ENCODE measurements at places on chromosomes 1 and 21. TPM values are rescaled to one million over a fixed set of nuclear protein-coding genes. Genes with fewer than 3 reads are reported as not detected.
A peak's percentile ranks its signal among the peaks of the same experiment; 100 is the strongest.

GRCh38 chr21:41833497-41834115 is 45.5 kb downstream of the PRDM15 start:
- no peak overlapping the region for H3K27ac ChIP-seq
- H3K4me3 ChIP-seq: no peak overlapping the region
- peak; percentile 30 for DNase-seq

DNA sequence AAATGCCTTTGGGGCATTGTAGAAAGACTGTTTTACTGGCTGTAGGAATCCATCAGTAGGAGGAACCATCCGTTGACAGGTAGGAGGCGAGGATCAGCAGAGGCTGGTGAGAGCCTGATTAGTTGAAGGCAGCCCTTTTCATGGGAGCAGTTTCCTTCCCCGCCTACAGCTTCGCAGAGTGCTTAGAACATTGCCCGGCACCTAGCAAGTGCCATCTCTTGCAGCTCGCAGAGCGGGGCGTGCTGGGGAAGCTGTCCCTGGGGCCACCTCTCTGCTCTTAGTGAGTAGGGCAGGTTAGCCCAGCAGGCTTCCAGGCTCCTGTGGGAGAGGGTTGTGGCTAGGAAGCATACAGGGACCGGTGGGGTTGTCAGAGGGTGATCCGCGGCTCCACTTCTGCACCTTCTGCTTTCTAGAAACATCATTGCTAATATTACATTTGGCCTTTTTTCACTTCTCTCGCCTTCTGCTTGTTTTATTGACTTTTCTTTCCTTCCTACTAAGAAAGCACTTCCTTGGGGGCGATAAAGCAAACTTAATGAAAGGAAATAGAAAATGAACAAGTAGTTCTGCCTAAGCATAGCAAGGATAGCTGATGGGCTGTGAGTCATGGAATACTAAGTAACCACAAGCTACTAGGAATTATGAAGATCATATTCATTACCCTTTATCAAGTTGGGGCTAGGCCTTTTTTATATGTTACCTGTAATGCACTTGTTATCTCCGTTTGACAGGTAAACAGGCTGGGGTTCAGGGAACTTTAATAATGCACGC is 176.7 kb downstream of the GALNT2 start:
- H3K27me3 ChIP-seq: no peaks in the 10 kb centered on the region
- H3K4me1 ChIP-seq: peaks cover 2% of the 10 kb centered on the region
- no peaks in the 10 kb centered on the region for H3K36me3 ChIP-seq
- H3K4me3 ChIP-seq: no peak overlapping the region
- no peak overlapping the region for H3K27ac ChIP-seq

- H3K27me3 ChIP-seq: no peaks in the 10 kb centered on the region
- no peaks in the 10 kb centered on the region for H3K4me1 ChIP-seq
- H3K36me3 ChIP-seq: no peaks in the 10 kb centered on the region
- DNase-seq: no peak
- no peak overlapping the region for H3K27ac ChIP-seq
- no peak overlapping the region for H3K4me3 ChIP-seq
Observed at GRCh38 chr1:228868731-228869024, 133.4 kb downstream of the RHOU start.

Gene PSMB2
- 36.2 TPM for total RNA-seq

DNA sequence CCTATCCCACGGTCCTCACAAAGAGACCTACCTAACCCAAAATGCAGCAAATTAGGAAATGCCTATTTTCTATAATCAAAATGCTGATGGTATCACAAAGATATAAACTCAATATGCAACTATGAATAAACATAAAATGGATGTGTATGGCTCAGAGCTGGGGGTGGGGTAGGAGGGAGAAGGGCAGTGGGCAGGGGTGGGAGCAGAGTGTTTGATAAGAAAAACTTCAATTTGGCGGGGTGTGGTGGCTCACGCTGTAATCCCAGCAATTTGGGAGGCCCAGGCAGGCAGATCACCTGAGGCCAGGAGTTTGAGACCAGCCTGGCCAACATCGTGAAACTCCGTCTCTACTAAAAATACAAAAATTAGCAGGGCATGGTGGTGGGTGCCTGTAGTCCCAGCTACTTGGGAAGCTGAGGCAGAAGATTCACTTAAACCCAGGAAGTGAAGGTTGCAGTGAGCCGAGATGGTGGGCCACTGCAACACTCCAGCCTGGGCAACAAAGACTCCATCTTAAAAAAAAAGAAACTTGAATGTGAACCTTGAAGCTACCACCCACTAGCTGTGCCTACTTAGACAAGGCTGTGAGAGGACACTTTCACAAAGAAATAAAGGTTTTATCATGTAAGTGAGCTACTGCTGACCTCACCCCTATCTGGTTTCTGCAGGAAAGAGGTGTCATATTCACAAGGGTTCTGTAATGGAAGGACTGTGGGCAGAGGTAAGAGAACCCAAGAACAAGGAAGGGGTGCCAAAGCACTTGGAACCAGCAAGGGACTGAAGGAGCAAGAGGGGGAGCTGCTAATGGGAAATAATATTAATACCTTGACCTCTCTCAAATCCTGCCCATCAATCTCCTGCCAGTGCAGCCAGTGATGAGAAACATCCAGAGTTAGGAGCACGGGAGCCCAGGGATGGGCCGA is 53.0 kb downstream of the HLCS start:
- DNase-seq: no peak
- no peaks in the 10 kb centered on the region for H3K36me3 ChIP-seq
- no peaks in the 10 kb centered on the region for H3K27me3 ChIP-seq
- no peak overlapping the region for H3K4me3 ChIP-seq

Gene CRNN
- not detected for total RNA-seq

DNA sequence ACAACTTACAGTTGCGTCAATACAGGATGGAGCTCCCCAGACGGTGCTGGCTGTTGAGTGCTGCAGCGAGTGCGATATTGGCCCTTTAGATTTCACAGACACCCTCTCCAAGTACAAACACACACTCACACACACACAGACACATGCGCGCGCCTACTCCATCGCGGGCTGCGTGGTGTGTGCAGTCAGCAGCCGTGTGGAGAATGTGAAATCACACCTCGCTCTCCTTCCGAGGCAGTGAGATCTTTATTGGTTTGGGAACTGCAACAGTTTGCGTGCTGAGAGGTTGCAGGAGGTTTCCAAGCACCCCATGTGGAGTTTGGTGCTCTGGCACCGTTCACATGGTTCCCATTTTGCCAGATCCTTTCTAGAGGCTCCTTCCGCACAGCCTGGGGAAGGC is 372.2 kb downstream of the RRAGC start:
- DNase-seq: no peak
- no peak overlapping the region for H3K27ac ChIP-seq
- no peak overlapping the region for H3K4me3 ChIP-seq

Gene CAMSAP2
- total RNA-seq: 51.9 TPM

DNA sequence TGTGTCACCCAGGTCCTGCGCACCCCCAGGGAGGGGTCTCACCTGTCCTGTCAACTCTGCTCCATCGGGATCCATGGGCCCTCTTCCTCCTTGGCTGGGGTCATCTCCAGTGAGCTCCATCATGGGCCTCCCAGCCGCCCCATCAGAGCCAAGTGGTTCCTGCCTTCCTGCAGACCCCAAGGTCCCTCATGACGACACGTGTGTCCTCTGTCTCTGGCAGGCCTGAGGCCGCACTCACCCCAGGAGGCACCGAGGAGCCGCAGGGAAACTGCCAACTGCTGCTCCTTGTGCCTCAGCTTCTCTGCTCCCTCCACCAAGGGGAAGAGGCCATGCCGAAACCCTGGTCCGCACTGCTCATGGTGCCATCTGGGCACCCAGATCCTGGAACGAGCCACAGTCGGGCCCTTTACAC is 46.8 kb downstream of the COL18A1 start:
- no peak overlapping the region for H3K4me3 ChIP-seq
- DNase-seq: peak; percentile 41
- no peaks in the 10 kb centered on the region for H3K27me3 ChIP-seq
- no peaks in the 10 kb centered on the region for H3K36me3 ChIP-seq
- H3K27ac ChIP-seq: no peak overlapping the region
- no peaks in the 10 kb centered on the region for H3K4me1 ChIP-seq

Gene C8B
- total RNA-seq: not detected

GRCh38 chr1:26539722-26540121 is 10.2 kb downstream of the RPS6KA1 start:
- no peaks in the 10 kb centered on the region for H3K36me3 ChIP-seq
- no peak overlapping the region for H3K27ac ChIP-seq
- no peak overlapping the region for H3K4me3 ChIP-seq
- H3K4me1 ChIP-seq: no peaks in the 10 kb centered on the region
- no peak for DNase-seq

- peak; percentile 45 for DNase-seq
- H3K27ac ChIP-seq: no peak overlapping the region
- H3K36me3 ChIP-seq: no peaks in the 10 kb centered on the region
- no peaks in the 10 kb centered on the region for H3K27me3 ChIP-seq
- H3K4me3 ChIP-seq: no peak overlapping the region
Observed at GRCh38 chr21:42120101-42120902, 49.2 kb downstream of the UMODL1 start.

Gene WNT3A
- not detected for total RNA-seq

DNA sequence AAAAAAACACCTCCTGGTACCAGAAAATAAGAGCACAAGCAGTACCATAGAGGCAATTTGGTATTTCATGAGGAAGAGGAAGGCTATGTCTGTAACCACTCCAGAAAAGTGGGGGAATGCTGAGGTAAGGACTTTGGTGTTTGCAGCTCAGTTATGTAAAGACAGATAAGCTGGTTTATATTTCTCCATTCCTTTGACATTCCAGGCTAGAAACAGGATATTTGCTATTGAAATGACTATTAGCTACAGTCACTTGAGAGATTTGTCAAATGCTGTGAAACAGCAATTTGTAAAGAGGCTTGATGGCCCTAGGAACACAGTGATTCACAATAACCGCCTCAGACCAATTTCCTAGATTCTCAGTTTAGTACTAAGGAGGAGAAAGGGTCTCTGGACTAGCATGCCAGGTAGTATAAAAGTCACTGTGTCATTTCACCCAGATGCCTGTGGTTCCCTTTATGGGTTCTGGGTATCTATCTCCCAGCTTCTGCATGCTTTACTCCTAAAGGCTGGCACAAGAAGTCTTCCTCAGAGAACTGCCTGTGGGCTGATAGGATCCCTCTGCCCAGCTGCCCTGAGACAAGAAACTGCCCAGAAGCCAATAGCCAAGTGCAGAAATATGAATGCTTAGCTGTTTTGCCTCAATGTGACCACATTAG is 80.5 kb downstream of the VCAM1 start:
- no peaks in the 10 kb centered on the region for H3K27me3 ChIP-seq
- no peak overlapping the region for H3K27ac ChIP-seq
- no peaks in the 10 kb centered on the region for H3K36me3 ChIP-seq
